ENCODE measurements at places on chromosomes 4 and X.

DNA sequence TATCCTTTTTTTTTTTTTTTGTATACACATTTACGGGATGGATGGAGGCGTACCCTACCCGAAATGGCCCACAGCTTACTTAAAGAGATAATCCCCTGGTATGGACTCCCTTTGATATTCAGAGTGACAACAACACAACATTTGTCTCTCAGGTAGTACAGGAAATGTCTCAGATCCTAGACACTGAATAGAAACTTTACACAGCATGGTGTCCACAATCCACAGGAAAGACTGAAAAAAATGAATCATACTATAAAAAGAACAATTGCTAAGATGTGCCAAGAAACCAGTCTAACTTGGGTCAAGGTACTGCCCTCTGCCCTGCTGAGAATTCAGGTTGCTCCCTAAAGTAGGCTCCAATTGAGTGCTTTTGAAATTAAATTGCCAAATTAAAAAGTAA lies 100.8 kb upstream of the LANCL3 start:
- no peak for DNase-seq

GRCh38 chrX:14015941-14016340 lies 13.8 kb downstream of the GEMIN8 start:
- no peak for DNase-seq

GRCh38 chrX:100745806-100746537 lies 14.1 kb upstream of the SYTL4 start:
- DNase-seq = no peak

- no peak for DNase-seq
These were observed 25.0 kb downstream of the AFF1 start for GRCh38 chr4:86959588-86960500.

DNA sequence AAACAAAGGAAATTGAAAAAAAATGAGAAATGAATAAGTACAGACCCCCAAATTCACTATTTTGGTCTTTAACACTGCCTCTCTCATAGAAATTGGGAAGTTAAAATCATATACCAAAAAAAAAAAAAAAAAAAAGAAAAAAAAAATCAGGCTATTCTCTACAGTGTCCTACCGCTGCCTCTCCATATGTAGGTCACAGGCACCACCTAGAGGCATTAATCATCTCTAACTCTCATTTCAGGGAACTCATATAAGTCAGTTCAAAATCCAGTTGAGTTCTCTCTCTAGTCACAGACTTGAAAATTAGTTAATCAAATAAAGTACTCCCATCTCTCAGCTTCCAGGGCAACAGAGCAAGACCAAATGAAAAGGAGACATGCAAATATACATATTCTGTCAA lies 47.9 kb downstream of the COX18 start:
- no peak for DNase-seq

DNA sequence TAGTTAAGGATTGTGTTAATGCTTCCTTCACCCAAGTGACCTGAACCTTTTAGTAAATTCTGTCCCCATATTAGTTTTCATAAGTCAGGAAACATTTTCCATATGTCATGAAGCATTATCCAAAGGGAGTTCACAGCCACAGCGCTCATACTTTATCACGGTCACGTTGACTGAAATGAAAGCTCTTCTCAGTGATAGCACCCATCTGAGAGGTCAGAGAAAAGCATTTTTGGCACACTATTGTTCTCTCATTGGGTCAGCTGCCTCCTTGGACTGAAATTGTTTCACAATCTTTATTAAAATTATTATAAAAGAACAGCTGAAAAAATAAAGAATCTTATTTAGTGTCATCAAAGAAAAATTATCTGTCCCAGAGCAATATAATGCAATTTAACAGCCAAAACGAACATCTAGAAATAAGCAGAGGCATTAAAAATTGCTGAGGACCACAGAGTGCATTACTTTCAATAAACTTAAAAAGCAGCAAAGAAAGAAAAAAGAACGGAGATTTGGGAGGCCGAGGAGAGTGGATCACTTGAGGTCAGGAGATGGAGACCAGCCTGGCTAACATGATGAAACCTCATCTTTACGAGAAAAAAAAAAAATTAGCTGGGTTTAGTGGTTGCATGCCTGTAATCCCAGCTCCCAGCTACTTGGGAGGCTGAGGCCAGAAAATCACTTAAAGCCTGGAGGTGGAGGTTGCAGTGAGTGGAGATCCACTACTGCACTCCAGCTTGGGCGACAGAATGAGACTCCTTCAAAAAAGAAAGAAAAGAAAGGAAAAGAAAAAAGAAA lies 680.8 kb upstream of the FAM241A start:
- no peak for DNase-seq

DNA sequence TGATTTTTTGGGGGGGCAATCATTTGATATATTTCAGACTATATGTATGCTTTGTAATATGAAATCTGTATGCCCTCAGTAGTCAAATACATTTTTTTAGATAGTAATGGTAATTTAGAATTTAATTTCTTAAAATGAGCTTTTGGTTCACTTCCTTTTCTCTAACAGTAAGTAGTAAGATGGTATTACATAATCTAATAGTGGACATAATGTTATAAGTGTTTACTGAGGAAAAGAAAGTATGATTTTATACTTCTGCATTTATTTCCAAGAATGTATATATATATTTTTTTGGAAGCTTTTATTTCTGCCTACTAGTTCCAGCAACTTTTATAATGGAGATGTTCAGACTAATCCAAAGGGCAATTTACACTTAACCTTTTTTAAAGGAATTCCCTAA lies 1450.7 kb upstream of the TENM3 start:
- DNase-seq = no peak

DNA sequence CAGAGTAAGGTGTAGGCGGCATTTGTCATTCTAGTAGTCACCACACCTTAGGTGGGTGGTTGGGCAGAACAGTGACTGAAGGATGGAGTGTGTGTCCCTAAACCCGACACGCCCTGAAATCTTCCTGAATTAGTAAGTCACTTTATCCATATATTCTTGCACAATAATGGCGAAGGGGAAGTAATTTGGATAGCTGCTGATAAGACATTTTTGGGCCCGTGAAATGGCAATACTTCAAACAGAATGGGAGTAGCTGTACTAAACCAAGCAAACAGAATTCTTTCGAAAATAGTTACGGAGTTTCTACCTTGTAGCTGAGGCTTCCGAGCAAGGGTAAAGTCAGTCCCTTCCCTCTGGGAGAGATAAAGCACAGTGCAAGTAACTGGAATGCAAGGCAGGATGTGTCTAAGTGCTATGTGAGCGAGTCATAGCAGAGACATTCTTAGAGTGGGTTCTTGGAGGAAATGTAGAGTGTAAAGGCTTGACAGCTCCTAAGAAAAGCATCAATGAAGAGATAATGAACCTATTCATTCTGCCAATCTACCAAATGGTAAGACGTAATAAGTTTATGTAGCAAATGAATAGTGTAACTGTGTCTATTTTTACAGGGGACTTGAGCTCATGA lies 72.8 kb downstream of the CLCN5 start:
- DNase-seq = no peak

- DNase-seq = no peak
These were observed 46.3 kb downstream of the ARHGAP6 start for GRCh38 chrX:11619441-11619840.

GRCh38 chrX:154379569-154379951 lies 465 bp downstream of the EMD start:
- no peak for DNase-seq

GRCh38 chrX:82695066-82695465 lies 813.0 kb upstream of the POU3F4 start:
- DNase-seq = no peak

DNA sequence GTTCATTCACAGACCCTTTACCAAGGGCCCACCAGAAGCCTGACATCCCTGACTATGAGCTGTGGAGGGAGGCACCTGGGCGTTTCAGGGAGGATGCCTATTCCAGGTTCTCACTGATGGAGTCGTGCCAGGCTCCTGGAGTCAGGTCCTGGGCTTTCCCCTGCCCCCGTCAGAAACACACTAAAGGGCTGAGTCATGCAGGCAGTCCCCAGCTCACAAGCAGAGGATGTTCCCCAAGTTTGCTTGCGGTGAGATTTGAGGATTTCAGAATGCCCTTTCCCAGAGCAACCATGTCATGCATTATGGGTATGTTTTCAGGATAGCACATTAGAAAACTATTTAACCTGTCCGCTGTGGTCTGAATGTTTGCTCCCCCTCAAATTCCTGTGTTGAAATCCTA lies 45.2 kb downstream of the FHDC1 start:
- no peak for DNase-seq

- DNase-seq = no peak
These were observed 400.9 kb downstream of the SH2D1A start for GRCh38 chrX:124747295-124747694.

- DNase-seq = no peak
These were observed 51.7 kb downstream of the ATP11C start for GRCh38 chrX:139881130-139881529.
